ENCODE measurements at places on chromosomes 3 and 15.

DNA sequence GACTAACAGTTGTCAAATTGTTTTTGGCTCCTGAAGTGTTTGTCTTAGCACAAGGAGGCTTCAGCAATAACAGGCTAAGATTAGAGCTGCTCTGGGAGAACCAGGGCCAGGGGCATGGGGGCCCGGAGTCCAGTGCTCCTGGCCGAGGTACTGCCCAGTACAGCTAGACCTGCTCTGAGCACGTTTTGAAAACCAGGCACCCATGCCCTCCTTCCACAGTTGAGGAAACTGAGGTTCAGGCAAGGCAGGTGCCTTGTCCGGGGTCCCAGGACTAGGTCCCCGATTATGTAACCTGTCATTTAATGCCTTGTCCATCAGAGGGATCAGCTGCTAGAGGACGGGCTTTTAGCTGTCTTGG, 19.2 kb downstream of the KBTBD13 start:
- DNase-seq = no peak

DNA sequence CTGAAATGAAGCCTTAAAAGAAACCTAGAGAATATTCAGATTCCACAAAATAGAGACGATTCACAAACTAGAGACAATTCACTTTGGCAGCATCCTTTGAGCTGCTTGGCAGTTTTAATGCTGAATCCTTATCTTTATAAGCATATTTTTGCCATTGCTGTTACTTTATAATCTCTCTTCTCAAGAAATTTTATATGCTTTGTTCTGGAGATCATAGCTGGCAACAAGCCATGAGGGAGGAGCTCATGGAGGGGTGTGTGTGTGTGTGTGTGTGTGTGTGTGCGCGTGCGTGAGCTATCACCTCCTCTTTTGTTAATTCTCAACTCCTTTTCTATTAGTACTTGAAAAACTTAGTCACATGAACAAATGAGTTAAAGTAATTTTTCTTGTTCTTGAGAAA, 495.0 kb upstream of the RGMA start:
- no peak for DNase-seq

GRCh38 chr3:197444793-197445379, 110.9 kb downstream of the BDH1 start:
- DNase-seq = no peak

DNA sequence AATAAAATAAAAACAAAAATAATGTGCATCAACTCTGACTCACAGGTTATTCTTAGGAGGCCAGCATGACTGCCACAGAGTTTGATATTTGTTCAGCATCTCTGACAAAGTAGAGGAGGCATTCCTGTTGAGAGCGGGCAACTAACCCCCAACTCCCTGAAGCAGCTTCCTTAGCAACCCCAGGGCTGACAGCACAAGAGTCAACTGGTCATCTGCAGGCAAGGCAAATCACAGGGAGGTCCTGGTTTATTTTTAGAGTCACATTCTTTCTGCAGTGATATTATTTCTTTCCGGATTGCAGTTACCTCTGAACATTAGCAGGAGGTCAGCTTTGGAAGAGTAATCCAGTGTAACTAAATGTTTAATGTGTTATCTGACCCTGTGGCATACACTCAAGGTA, 273.0 kb downstream of the PLCL2 start:
- no peak for DNase-seq

DNA sequence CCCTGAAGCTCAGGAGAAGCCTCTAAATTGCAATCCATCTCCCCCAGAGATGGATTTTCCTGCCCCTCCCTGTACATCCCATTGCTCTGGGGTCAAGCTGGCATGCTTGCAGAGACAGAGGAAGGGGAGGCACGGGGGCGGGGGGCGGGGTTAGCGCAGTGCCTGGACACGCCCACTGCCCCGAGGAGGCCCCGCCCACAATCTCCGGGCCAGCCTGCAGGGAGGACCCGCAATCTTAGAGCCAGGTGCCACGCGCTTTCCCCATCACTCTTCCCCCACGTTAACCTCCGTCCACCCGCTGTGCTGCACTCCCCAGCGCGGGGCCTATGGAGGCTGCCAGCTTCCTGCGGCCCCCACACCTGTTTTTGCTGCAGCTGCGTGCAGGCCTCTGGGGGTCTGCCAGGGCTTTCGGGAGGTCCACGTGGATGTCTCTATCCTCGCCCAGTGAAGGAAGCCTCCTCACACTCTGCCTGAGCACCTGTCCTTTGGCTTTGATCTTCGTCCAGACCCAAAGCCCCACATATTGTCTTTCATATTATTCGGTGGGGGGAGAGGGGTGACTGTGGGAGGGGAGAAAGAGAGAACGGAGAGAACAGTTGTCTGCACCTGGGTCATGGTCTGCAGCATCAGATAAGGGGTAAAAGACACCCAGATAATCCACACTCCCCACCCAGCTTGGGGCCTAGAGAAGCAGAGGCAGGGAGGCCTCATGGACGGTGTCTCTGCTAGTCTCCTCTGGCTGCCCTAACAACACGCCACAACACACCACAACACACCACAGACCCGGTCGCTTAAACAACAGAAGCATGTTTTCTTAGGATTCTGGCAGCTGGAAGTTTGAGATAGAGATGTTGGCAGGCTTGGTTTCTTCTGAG, 118.0 kb upstream of the MEF2A start:
- no peak for DNase-seq

DNA sequence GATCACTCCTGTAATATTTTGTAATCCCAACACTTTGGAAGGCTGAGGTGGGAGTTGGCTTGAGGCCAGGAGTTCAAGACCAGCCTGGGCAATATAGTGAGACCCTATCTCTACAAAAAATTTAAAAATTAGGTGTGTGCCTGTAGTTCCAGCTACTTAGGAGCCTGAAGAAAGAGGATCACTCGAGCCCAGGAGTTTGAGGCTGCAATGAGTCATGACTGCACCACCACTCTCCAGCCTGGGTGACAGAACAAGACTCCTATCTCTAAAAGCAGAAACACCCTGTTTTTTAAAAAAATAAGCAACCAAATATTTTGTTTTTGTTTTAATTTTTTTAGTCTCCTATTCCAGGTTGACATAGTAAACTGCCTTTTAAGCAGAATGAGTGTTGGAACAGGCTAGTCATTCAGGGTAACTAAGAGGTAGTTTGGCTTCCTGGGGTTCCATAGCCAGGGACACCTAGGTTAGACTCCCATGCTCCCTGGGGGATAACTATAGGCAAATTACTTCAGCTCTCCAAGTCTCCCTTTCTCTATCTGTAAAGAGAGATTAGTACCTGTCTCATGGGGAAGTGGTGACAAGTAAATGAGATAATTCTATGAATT, 114.6 kb upstream of the C15orf61 start:
- DNase-seq = no peak

DNA sequence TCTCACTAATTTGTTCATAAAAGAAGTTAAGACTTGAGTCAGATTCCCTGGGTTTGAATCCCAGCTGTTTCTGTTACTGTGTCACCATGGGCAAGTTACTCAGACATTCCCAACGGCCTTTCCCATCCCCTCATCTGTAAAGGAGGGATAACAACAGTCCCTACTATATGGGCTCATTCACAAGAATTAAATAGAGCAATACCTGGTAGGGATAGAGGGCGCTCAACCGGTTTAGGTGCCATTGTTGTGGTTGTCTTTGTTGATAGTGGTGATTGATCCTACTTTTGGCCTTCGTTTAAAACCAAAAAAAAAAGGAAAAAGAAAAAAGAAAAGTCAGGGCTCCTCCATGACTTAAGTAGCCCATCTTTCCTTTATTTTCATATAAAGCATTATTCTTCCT, 563.1 kb downstream of the GRM7 start:
- no peak for DNase-seq

GRCh38 chr3:53114011-53114400, 16.2 kb downstream of the RFT1 start:
- DNase-seq = peak; percentile 52

GRCh38 chr3:11648735-11649134, 5.0 kb upstream of the VGLL4 start:
- no peak for DNase-seq

DNA sequence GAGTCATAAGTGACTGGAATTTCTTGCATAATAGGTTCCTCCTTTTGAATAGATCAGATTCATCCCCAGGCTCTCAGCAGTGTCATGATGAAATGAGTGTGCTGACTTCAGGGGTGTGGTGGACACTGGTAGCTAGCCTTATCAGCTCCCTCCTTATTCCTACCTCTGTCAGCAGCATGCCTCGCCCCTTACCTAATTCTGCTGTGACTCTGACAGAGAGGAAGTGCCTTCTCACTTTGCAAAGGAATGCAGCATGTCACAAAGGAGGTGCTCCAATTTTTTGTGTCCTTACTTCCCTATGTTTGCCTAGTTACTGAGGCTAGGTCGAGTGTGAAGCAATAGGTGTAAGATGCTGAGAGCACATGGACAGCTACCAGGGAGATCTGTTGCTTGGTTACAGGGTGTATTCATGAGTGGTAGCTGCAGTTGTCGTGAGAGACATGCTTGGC, 90.6 kb downstream of the TNFAIP8L3 start:
- DNase-seq = no peak

GRCh38 chr15:28969511-28970085, 83.8 kb downstream of the APBA2 start:
- no peak for DNase-seq

DNA sequence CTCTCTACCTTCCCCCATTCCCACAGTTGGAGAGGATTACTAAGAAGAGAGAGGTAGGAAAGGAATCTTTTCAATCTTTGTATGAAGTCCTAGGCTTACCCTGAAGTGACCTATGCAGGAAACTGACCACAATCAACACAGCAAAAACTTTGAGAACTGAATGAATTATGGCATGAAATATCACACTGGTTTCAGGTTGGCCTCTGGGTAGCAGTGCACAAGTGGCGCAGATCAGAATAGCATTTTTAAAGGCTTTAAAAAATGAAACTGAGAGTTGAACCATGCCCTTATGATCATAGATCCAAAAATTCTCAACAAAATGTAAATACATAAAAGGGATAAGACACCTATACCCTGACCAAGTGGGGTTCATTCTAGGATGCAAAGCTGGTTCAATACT, 198.9 kb downstream of the CPNE4 start:
- no peak for DNase-seq

DNA sequence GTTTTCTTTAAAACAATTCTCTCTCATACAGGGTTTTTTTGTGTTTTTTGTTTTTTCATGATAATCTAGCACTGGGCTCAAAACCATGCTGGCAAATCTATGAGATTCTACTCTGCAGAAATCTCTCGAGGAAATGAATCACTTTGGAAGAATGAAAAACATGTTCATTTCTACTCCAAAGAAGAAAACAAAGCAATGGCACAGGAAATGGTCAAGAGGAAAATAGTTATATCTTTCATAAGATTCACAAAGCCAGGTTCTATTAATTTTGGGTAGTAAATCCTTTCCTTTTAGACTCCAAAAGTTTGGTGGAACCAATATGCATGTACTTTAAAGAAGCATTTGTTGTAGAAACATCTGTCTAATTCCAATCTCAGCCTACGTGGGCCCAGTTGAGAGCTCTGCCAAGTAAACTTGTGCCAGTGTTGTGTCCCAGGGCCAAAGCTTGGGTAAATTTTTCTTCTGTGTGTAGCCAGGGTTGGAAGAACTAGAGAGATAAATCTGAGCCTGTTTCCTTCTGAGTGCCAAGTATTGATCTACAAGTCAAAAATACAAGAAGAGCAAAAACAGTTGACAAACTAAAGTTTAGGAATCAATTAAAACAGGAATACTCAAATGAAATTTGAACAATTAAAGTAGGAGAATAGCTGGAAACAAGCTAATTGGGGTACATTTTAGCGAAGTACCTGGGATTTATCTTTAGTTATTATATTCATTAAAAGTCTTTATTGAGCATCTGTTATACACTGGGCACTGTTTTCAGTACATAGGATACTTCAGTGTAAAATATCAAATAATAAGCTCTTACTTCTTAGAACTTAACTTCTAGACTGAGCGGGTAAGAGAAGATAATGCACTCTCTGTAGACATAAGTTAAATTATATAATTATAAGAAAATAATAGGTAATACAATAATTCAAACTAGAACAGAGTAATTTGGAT, 657.5 kb upstream of the NECTIN3 start:
- peak; percentile 76 for DNase-seq

DNA sequence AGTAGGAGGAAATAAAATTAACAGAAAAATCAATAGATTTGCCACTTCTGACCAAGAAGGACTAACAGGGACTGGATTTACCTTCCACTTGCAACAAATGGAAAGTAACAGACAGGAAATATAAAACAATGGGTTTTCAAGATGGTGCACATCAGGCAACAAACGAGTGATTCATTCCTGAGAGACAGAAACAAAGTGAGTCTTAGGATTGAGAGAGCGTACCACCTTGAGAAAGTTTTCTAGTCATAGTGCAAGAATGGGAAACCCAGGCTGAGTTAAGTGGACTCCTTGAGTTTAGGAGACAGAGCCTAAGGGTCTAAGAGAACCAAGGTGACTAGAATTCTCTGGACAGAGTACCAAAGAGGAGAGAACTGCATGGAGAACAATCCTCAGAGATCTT, 101.7 kb downstream of the PPP2R3A start:
- DNase-seq = no peak

DNA sequence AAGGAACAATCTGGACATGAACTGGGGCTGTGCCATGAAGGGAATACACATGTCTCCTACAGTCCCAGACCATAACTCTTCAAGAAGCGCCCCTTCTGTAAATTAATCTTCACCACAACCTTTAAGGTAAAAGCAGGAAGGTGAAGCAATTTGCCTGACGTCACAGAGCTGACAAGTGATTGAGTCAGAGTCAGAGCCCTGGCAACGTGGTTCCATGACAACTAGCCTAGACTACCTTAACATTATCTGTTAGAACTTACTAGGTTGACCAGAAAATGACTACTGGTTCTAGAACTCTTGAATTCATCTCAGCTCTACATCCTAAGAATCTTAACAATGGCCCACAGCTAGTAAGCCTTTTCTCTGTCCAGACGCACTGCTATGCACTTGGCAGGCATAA, 124.6 kb downstream of the NTRK3 start:
- no peak for DNase-seq

DNA sequence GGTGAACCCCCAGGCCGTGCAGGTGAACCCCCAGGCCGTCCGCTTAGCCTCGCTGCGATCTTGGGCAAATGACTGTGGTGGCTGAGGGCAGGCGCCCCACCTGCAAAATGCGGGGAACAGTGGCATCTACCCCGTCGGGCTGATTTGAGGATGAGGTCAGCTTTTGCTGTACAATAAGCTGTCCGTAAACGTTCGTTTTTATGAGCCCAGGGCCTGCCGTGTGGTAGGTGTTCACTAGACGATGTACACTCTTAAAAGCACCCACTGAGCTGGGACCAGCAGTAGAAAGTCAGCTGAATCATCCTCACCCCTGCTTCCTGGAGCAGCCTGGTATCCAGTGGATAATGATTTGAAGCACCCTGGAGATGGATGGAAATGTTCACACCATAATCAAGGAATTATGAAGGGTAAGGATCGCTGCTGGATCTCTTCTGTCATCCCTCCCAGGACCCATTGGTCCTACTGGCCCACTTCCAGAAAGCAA, 943 bp upstream of the PCSK6 start:
- no peak for DNase-seq
